Activated CD4-positive, CD25-positive, alpha-beta regulatory T cell treated with anti-CD3 and anti-CD28 coated beads, Interleukin-2, amount 50 U/mL, for 16 hours (primary cell): ENCODE measurements at places on chromosomes 7 and 10.

GRCh38 chr10:69009360-69009759 is 20.8 kb downstream of the KIFBP start:
- DNase-seq: no peak

- DNase-seq: no peak
Observed at GRCh38 chr7:41135511-41135910, 567.4 kb downstream of the INHBA start.

DNA sequence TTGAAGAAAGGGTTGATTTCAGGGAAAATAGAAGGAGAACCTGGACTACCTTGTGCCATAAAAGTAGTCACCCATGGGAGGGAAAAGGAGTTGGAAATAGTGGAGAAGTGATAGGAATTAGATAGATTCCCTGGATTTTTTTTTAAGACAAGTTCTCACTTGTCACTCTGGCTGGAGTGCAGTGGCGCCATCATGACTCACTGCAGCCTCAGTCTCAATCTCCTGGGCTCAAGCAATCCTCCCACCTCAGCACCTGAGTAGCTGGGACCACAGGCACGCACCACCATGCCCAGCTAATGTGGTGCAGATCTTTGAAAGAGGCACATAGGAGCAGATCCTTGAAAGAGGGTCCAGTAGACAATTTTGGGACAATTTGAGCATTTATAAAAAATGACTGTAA is 9.5 kb upstream of the BLNK start:
- no peak for DNase-seq

- DNase-seq: no peak
Observed at GRCh38 chr10:44049301-44050015, 335.4 kb downstream of the CXCL12 start.

DNA sequence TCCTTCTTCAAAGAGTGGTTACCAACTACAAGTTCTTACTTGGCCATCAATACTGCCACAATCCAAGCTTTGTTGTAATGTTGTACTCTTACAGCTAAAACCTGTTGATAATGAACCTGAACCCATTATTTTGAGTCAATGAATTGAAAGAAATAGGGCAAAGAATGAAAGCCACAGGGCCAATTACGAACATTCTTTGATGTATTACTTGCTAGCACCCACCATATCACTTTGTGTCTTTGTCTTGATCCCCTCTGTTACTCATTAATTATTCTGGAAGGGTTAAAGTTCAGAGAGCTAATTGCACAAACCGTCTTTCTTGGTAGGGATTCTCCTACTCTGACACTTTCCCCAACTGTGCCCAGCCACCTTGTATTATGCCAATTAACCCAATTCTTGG is 53.2 kb upstream of the TFEC start:
- DNase-seq: no peak

DNA sequence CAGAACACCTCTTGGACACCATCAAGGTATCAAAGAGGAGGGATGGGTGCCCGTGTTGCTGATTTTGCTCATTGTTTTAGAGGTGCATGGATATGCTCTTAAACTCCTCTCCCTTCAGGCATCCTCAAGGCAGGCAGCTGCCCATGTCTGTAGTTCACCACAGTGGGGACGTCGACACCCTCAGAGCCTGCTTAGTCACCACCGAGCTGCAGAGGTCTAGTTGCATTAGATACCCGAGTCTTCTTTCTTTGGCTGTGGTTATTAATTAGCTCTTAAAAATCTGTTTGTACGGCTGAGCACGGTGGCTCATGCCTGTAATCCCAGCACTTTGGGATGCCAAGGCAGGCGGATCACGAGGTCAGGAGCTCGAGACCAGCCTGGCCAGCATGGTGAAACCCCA is 24.7 kb upstream of the TSPAN13 start:
- DNase-seq: no peak

- DNase-seq: no peak
Observed at GRCh38 chr10:82294874-82295378, 419.9 kb downstream of the NRG3 start.

GRCh38 chr7:118855290-118855689 is 630.8 kb downstream of the ANKRD7 start:
- no peak for DNase-seq

- no peak for DNase-seq
Observed at GRCh38 chr7:124113045-124113444, 80.2 kb upstream of the TMEM229A start.

DNA sequence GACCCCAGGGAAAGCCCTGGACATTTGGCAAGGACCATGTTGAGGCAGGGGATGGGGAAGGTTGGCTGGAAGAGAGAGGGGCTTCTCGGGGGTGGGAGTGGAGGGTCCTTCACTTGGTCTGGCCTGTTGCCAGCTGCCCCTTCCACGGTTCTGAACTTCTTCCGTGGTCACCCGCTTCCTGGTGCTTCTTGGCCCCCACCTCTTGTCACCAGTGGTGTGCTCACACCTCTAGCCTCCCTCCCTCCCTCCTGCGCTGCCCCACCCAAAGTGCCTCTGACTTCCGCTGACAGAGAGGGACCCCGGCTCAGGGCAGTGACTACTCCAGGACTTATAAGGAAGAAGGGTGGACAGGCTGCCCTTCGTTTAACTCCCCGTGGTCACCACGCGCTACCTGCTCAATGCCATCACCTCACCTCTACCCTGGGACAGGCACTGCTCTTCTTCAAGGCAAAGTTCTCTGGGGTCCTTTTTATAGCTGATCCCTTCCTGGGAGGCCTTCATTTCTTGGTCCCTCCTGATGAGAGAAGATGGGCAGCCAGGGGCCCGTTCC is at the start of gene MUC12:
MUC12 (plus strand) TSS at position 500 of the 550 bp plus-strand sequence. CDS start 58 bp downstream, outside the sequence.
- no peak for DNase-seq

DNA sequence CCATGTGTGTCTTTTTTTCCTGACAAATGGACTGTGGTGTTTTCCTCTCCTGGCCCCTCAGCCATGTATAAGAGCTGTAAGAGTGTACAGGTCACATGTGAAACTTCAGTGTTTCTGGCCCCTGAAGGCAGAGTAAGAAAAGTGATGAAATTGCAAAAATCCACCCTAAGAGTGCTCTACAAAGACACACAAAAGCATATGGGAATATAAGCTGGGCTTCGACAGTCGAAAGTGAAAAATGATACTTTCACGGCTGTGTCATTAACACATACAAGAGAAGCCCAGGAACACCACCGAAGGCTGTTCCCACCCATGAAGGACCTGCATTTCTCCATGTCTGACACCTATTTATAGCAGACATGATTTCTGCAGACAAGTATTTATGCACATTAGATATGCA is 192.2 kb downstream of the PARD3 start:
- DNase-seq: no peak

DNA sequence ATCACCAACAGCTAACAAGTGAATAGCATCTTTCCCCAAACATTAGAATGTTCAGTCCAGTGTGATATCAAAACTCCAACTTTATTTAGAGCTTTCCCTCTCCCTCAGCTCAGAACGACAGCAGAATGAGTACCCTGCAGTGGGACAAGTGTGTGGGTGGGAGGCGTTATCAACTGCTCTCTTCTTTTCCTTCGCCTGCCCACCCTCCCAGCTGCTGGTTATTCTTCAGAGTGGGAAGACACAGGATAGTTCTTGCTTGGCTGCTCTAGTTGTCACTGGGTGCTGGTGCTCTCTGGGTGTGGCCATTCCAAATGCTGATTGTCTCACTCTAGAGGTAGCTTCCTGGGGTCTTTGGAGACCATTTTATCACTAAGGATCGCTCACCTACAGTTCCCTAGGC is 13.7 kb upstream of the FAM241B start:
- DNase-seq: no peak

GRCh38 chr7:112080978-112081377 is 125.2 kb downstream of the DOCK4 start:
- no peak for DNase-seq

- DNase-seq: no peak
Observed at GRCh38 chr7:128203047-128203491, 38.0 kb upstream of the LEP start.

GRCh38 chr7:95317546-95317945 is 6.8 kb downstream of the PON1 start:
- DNase-seq: no peak

GRCh38 chr10:31033147-31033546 is 1.5 kb upstream of the ZNF438 start:
- no peak for DNase-seq

DNA sequence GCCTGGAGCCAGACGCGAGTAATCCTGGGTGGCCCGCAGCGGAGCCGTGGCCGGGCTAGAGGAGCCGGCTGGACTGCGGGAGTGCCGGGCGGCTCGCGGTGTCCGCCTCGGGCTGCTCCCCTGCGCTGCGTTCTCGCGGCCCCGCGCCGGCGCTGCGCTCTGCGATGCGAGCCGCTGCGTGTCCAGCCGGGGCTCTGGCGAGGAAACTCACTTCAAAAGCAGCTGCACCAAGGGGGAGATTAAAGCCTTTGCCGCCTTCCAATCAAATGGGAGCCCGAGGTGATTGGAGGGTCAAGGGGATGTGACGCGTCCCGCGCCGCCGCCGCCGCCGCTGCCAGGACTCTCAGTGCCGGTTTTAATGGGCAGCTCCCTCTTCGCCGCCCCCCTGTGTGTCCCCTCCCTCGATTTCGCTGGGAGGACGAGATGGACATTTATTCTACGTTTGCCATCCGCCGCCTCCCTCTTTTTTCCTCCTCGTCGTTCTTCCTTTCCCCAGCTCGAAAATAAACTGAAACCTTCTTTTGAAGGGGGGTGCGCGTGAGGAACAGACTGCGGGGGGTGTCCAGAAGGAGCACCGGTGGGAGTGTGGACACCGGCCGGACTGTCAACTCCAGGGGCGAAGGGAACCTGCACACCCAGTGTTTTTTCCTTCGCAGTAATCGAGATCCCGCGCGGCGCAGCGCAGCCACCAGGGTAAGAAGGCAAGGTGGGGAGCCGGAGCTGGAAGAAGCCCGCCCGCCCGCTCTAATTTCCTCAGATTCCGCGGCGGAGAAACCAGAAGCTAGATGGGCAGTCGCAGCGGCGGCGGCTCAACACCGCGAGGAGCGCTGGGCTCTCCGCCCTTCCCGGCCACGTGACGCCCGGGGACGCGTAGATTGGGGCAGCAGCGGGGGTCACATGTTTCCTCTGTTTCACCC is at the start of gene ZNF503:
ZNF503 (minus strand) TSS at position 196 of the 917 bp plus-strand sequence. CDS start 345 bp downstream, outside the sequence.
- no peak for DNase-seq

DNA sequence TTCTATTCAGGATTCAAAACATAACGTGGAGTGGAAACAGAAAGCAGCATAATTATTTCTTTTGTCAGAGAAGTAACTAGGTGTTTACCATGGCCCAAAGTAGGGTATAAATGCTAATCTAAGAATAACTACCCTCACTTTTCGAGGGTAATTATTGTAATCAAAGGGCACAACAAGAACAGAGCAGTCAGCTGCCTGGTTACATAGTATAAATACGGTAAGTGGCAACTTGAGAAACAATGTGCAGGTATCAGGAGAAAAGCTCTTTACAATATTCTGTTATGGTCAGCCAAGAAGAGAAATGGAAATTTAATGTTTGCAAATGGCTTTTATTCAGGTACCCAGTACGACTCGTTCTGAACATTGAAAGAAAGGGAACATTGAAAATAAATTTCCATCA is 242.0 kb upstream of the NPY start:
- DNase-seq: no peak

GRCh38 chr10:7436490-7437100 is 25.8 kb upstream of the SFMBT2 start:
- no peak for DNase-seq

GRCh38 chr7:3578399-3578798 is 277.3 kb downstream of the SDK1 start:
- no peak for DNase-seq

GRCh38 chr7:94375691-94376090 is 19.0 kb upstream of the COL1A2 start:
- DNase-seq: no peak

GRCh38 chr7:135768467-135768866 is 19.9 kb upstream of the FAM180A start:
- DNase-seq: no peak

GRCh38 chr7:6637544-6638229 is 569 bp downstream of the ZNF316 start:
- peak; percentile 10 for DNase-seq

DNA sequence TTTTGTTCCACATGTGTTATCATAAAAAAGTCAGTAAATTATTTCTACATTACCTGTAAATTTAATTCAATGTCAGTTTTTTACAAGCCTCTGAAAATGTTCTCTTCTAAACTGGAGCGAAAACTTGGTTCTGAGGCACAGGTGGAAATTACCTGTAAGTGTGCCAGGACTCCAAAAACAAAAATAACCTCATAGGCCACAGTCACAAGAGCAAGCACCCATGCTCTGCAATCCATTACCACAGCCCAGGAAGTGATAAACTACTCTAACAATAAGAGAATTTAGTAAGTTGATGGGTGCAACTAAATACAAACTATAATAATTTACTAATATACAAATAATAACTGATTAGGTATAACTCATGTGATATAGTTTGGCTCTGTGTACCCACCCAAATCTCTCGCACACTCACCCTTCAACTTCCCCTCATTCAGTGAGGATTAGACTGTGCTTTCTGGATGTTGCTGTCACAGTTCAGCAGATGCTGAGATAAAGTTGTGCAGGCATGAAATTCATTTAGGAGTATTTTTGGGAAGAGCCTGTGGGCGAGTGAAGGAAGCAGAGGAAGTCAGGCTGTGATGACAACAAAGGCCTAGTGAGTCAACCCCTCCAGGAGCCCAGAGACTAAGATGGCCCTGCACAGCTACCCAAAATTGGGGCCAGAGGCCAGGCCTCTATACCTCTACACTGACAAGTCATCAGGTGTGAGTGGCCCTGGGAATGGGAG is 16.3 kb upstream of the GIMAP6 start:
- DNase-seq: no peak

- DNase-seq: no peak
Observed at GRCh38 chr10:103986360-103986759, 19.4 kb downstream of the SLK start.

- DNase-seq: no peak
Observed at GRCh38 chr7:50727072-50727471, 55.6 kb downstream of the GRB10 start.
